CD4-positive, alpha-beta T cell treated with Interleukin-4 for 4 hours (primary cell): ENCODE measurements at places on chromosomes 4 and X.

GRCh38 chr4:113162089-113162488 lies 112.6 kb downstream of the ANK2 start:
- DNase-seq: no peak

- no peak for DNase-seq
These were observed 8.4 kb downstream of the UGT8 start for GRCh38 chr4:114607056-114607455.

DNA sequence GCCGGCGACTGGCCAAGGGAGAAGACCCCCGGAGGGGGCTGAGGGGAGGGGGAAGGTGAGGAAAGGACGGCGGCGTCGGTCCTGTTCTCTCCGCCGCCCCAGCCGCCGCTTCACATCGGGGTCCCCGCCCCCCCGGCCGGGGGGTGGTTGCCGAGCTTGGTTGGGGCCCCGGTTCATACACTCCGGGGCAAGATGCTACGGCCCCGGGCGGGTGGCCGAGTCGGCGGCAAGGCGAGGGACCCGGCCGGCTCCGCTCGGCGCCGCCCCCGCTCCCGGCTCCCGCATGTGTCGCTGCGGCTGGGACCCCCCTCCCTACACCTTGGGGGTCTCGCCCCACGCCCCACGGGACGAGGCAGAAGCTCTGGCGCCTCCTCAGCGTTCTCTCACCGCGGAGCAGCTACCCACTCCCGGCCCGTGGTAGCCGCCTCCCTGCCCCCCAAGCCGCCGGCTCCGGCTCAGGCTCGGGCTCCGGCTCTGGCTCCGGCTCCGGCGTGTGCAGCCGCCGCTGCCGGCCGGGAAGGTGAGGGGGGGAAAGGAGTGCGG lies 461 bp downstream of the FBXW7 start:
- DNase-seq: no peak

DNA sequence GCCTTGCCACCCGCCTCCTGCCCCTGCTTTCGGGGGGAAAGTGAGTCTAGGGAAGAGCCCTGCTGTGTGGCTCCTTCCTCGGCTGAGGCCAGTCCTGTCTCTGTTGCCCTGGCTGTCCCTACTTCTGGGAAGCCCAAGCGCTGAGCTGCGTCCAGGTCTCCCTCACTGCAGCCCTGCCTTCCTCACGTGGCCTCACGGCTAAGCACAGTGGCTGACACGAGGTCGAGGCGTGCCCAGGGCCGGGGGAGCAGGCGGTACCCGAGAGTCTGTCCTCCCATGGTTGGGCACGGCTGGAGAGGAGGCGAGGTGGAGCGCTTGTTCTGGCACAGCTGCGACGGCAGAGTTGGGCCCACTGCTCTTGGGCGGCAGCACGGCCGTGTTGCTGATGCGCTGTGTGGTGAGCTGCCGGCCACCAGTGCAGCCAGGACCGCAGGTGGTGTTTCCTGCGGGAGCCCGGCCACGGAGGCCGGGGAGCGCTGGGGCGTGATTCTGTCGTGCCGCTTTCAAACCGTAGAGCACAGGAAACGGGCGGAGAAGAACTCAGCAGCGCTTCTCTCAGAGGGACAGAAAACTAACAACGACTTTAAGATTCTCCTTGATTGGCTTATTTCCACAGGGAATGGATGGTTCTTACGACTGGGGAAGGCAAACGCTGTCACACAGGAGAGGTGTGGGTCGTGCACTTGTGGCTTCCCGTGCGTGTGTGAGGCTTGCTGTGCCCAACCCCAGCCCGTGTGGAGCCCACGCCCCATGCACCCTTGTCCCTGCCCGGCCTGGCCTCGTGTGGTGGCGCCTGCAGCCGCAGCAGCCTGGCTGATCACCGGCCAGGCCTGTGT lies 21.3 kb downstream of the MAEA start:
- no peak for DNase-seq

DNA sequence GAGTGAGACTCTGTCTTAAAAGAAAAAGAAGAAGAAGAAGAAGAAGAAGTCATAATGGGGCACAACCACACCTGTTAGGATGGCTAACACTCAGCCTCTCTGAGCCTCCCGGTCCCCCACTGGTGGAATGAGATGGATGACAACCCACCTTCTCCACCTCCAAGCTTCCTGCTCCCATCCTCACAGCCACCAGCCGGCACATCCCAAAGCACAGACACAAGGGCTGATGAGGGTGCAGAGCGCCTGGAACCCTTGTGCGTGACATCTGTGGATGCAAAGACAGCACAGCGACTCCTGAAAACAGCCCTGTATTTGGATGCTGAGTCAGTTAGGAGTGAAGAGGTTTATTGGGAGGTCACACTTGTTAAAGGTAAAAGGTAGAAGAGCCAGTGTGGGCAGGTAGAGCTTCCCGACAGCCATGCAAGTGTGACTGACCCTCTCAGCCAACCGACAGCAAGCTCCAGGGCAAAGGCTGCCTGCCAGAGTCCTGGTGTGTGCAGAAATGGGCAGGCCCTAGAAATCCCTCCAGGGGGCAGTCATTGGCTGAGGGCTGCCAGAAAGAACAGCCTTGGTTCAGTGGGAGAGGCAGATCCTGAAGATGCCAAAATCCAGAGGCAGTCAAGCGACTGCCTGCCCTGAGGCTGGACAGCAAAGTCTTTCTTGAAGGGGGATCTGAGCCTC lies 26.6 kb upstream of the MAN2B2 start:
- no peak for DNase-seq

DNA sequence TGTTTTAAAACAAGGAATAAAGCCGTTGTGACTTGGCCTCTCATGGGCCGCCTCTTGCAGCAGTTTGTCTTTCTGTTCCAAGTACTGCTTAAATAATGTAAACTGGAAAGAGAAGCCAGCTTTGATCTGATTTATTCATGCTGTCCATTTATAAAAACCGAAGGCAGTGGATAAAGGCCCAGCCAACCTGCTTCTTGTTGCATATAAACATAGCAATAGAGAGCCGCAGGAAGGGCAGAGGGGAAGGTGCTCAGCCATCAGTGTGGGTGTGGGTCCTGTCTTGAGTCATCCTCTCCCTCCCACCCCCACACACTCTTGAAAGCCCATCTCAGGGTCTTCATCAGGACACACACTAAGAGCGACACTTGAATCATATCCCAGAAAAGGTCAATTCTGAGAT lies 187.9 kb upstream of the FAM9B start:
- no peak for DNase-seq

GRCh38 chr4:106587558-106587957 lies 219.0 kb upstream of the GIMD1 start:
- no peak for DNase-seq

DNA sequence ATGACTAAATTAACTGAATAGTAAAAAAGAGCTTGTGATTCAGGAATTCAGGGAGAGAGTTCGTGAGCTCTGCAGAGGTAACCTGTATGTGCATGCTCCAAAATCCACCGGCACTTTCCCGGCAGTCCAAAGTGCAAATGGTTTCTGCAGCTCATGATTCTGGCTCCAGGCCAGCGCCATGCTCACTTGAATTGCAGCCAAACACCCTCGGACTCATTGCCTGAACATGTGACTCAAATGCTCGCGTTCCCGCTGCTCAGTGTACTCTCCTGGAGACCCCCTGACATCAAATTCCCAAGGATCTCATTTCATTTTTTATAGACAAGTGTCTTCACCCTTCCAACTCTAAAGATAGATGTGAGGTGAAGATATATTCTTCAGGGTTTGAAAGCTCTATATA lies 44.1 kb upstream of the SH3RF1 start:
- no peak for DNase-seq

DNA sequence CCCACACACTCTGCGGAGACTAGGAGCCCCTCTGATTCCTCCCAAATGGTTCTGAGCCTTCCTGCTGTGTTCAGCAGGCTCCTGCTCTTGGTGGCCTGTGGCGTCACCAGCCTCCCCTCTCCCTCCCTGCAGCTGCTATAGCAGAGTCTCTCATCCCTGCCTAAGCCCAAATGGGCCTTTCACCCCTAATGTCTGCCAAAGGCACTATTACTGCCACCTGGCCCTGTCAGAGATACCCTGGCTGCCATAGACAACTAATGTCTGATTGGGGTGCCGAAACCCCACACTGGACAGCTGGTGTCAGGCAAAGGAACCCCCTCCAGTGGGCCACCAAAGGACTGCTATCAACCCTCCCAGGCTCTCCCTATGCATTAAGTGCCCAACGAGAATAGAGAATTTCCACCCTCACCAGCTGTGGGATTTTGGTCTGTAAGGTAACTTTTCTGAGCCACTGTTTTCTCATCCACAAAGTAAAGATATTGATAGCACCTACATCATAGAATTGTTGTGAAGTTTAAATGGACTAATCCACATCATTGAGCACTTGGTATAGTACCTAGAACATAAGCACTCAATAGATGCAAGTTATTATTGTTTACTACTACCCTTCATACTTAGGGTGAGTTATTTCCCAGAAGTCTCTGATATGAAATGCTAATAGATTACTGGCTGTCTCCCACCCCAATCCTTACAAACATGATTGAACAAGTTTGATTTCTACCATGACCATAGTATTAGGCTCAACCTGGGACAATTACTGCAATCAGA lies 421.3 kb downstream of the MID1IP1 start:
- no peak for DNase-seq

DNA sequence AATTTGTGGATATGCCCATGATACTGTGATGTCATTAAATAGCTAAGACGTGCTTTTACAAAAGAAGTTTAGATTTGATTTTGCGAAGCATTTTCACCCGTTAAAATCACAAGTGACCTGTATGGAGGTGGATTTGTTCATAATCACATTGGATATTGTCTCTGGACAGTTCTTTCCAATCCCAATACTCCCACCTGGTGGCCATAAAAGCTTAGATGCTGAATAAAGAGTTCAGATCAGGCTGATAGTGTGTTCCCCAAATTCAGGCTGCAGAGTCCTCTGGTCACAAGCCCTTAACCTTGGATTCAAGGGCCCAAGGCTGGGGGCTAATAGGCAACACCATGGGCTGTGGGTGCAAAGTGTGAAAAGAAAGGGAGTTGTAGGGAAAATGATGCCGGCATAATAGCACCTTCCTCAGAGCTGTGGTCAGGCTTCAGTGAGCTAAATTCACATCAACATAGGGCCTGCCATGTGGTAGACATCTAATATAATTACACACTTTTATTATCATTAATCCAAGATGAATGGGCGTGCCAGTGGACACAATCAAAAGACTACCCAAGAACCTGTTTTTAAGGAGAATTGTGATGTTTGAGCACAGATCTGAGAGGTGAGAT lies 28.1 kb downstream of the SMIM43 start:
- peak; percentile 28 for DNase-seq
